ENCODE measurements at places on chromosomes 3 and 15.

GRCh38 chr3:149470381-149470780 lies 4.1 kb upstream of the TM4SF4 start:
- no peak for DNase-seq

- no peak for DNase-seq
Measured at GRCh38 chr3:122691195-122691594, 10.6 kb downstream of the PARP14 start.

GRCh38 chr3:152830245-152830644 lies 4.7 kb upstream of the P2RY1 start:
- DNase-seq: no peak

DNA sequence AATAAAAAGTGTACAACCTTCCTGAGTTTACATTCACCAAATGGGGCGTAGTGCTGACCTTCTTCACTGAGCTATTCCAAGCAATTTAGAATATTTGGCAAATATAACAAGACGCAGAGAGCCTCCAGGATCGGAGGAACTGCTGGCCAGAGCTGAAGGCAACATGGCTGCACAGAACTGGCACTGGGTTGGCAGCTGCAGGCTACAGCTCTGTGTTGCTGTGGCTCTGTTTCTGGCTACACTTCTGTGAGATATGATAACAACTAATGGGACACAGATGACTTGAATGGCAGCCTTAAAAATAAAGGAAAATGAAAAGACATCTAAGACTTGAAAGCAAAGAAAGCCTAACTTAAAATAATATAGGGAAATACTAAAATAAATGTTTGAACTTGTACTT lies 10.8 kb upstream of the SLC6A20 start:
- no peak for DNase-seq

GRCh38 chr3:17579289-17580031 lies 163.0 kb downstream of the TBC1D5 start:
- DNase-seq: no peak

- DNase-seq: no peak
Measured at GRCh38 chr3:166291186-166291955, 454.1 kb upstream of the BCHE start.

GRCh38 chr3:172707030-172707429 lies 3.8 kb downstream of the NCEH1 start:
- DNase-seq: no peak

All from stimulated activated CD4-positive, alpha-beta T cell treated with anti-CD3 and anti-CD28 coated beads, TNF-alpha, amount 100 ng/mL, for 4 hours (primary cell).